ENCODE measurements at places on chromosomes 16 and 17.

- DNase-seq = no peak
Measured at GRCh38 chr16:7351610-7352510, 19.2 kb downstream of the RBFOX1 start.

DNA sequence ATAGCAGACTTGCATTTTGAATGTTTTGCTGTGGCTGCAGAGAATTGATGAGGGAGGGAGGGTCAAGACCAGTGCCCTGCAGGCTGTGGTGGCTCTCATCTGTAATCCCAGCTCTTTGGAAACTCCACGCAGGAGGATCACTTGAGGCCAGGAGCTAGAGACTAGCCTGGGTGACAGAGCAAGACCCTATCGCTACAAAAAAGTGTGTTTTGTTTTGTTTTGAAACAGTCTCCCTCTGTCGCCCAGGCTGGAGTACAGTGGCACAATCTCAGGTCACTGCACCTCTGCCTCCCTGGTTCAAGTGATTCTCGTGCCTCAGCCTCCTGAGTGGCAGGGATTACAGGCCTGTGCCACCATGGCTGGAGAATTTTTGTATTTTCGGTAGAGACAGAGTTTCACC, 1.9 kb upstream of the UBE2G1 start:
- DNase-seq = no peak

GRCh38 chr16:50393858-50394802, 25.3 kb upstream of the BRD7 start:
- DNase-seq = no peak

GRCh38 chr17:42276609-42277341, 584 bp upstream of the STAT5B start:
- DNase-seq = peak; percentile 20

DNA sequence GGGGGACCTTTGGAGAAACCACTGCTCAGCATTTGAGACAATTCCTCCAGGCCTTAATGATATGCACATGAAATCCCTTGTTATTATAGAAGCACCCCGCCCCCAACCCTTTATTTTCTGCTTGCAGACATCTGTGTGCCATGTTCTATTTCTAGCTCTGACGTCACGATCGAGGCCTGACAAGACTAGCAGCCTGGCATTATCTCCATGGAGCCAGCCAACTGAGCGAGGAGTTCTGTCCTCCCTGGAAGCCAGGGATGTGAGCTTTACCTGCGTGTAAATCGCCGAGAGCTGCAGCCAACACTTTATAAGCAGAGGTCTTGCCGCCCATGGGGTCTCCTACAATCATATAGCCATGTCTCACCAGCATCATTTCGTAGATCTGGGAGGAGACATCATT, 116.9 kb downstream of the DNAH3 start:
- no peak for DNase-seq

DNA sequence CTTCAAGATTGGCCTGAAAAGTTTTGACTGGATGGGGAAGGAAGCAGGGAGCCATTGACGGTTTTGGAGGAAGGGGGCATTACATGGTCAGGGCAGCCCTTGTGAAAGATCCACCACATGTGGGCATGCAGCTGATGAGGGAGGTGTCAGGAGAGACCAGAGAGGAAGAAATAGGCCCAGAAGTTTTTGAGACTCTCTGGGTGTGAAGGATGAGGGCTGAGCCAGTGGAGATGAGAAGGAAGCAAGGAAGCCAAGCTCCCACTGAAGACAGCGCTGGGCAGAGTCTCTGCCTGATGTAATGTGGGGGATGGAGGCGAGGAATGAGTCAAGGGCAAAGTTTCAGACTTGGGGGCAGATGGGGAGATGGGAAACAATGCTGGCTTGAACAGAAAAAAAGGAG, 530 bp downstream of the CCL17 start:
- no peak for DNase-seq

GRCh38 chr16:454397-454940, 29.0 kb downstream of the RAB11FIP3 start:
- no peak for DNase-seq

- DNase-seq = peak; percentile 77
Measured at GRCh38 chr17:28854457-28855335, at the start of gene ERAL1. TSS of gene ERAL1 (plus strand) at chr17:28855016. CDS start at chr17:28855035, 19 bp downstream.

- DNase-seq = no peak
Measured at GRCh38 chr16:3864562-3864961, 16.0 kb downstream of the CREBBP start.

- peak; percentile 6 for DNase-seq
Measured at GRCh38 chr16:81626181-81626674, 152.9 kb upstream of the PLCG2 start.

DNA sequence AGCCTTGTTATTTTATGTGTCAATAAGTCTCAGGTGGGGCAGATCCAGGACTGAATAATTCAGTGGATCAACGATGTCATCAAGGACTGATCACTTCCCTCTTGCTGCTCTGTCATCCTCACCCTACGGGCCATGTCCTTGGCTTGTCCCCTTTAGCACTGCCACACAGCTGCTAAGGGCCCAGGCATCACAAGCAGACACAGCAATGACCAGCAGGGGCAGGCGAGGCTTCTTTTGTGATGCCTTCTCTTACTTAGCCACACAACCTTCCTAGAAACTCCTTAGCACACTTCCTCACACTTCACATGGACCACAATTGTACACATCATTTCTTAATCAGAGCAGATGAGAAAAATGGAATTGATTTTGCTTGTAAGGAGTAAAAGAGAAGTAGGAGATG, 356.3 kb upstream of the SOX9 start:
- no peak for DNase-seq

DNA sequence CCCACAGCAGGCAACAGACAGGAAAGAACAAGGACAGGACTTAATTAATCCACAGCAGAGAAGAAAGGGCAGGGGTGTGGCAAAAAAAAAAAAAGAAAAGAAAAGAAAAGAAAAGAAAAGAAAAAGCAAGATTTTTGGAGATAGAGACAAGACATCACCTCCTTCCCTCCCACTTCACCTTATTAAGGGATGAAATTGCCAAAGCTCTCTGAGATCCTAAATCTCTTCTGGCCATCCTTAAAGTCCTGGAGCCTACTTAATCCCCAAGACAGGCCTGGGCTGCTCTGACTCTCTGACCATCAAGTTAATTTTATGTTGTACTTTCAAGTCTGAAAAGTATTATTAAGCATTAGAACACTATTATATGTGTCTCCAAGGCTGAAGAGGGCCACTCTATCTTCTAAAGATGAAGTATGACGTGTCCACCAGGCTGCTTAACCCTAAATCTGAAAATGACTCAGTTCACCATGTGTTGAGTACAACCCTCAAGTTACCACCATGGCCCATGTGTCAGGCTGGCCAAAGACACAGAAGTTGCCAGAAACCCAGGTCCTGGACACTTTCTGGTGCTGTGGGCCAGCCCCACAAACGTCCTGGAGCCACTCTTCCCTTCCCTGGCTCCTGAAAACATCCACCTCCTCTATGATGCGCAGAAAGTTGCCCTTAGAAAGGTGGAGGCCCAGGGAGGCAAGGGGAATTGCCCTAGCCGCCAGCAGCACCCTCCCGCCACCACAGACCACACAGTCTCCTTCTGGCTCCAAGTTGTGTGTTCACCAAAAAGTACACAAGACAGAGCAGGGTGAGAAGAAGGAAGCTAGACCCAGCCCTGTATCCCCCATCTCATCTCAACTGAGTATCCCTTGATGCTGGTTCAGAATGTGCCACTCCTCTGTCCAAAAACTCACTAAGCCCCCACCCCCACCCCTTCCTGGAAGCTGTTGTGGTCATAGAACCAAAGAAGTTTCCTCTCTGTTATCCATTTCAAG, 2.7 kb downstream of the SOCS1 start:
- DNase-seq = peak; percentile 42

DNA sequence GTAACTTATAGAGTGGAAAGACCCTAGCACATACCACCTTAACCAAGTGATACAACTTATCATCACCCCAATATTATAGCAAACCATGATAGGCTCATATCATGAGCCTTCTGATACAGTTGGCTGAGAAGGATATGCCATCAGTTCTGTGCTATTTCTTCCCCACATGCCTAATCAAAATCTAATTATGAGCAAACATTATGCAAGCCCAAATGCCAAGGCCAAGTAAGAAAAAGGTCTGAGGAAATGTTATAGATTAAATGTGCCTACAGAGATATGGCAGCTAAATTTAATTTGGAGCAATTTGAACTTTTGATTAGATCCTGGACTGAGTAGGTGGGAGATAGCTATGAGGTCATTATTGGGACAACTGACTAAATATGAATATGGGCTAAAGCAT, 225.9 kb upstream of the PMFBP1 start:
- DNase-seq = no peak

DNA sequence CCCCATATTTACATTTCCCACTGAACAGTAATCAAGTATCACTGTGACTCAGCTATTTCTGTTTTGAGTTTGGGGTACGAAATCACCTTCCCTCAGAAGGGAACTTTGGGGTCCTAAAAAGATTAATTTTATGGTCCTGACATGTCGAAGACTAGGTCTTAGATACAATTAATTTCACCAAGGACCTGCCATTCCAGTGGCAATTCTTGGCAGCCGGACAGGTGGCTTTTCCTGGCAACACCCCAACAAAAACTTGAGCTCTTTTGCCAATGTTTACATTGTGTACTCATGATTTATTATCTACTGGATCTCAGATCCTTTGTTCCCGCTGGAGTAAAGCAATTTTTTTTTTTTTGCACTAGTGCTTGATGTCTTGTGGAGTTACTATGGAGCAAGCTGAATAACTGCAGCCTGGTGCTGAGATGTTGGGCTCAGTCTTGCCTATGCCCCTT, 14.4 kb downstream of the SLFN5 start:
- DNase-seq = no peak

GRCh38 chr16:89495121-89495520, 4.8 kb upstream of the ANKRD11 start:
- DNase-seq = no peak

- no peak for DNase-seq
Measured at GRCh38 chr16:56637814-56638750, at the start of gene MT1A. TSS of gene MT1A (plus strand) at chr16:56638666. CDS start at chr16:56638739, 73 bp downstream.

GRCh38 chr16:49332589-49333258, 40.9 kb upstream of the C16orf78 start:
- no peak for DNase-seq

GRCh38 chr17:66276328-66276937, 26.0 kb upstream of the PRKCA start:
- DNase-seq = no peak

DNA sequence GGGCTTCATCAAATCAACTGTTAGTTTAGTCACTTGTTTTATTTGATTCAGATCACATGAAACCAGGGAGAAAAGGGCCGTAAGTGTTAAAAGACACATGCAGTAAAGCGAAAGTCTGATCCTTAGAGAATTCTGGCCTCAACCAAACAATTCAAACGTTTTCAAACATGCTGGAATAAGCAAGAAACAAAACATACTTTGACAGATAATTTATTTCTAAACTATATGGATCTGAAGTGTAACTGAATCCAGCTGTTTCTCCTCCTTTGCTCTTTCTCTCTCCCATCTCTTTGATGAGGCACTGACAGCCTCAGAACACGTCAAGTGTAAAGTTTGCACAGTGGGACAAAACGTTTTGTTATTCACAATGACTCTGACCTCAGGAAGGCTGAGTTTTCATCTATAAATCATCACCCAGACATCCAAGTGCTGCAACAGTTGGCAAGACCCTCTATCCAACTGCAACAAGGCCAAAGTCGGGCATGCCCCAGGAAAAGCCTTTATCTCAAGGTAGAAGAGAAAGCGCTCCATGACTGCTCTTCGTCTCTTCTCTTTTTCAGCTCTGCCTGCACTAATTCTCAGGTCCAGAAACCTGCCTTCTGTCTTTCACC, 267.1 kb upstream of the MYOCD start:
- DNase-seq = no peak

- no peak for DNase-seq
Measured at GRCh38 chr16:7438601-7439000, 106.0 kb downstream of the RBFOX1 start.

DNA sequence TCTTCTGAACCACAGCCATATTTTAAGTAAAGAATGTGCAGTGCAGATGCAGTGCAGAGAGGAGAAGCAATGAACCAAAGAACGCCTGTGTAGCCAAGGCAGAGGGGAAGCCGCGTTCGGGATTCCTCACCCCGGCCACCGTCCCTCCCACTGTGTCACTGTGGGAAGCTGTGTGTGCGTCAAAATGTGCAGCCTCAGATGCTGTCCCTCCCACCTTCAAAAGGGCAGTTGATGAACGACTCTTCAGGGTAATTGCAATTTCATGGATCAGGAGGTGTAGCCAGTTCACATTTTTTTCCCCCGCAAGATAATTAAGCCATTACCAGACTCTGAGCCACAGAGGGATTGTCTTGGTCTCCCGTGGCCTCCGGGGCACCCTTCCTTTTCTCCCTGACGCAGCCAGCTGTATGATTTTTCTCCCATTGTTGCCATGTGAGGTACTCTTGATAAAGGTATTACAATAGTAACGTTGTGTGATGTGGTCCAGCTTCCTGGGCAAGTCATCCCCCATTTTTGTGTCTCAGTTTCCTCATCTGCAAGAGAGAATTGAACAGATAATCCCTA, 190.0 kb downstream of the FOXL1 start:
- DNase-seq = no peak

DNA sequence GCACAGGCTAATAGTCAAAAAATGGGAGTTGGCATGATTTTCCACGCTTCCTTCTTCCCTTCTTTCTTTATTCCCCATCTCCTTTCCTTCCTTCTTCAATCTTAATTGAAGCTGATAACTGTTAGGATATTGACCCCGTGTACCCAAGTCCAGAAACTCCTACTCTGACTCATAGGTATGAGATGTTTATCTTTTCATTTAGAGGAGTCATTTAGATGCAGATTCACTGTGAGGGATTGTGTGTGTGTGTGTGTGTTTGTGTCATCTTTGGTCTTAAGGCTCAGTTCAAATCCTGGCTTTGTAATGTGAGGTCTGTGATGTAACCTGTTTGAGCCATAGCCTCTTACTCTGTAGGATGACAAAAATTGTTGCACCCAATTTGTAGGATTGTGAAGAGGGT, 332.0 kb upstream of the MAF start:
- no peak for DNase-seq

DNA sequence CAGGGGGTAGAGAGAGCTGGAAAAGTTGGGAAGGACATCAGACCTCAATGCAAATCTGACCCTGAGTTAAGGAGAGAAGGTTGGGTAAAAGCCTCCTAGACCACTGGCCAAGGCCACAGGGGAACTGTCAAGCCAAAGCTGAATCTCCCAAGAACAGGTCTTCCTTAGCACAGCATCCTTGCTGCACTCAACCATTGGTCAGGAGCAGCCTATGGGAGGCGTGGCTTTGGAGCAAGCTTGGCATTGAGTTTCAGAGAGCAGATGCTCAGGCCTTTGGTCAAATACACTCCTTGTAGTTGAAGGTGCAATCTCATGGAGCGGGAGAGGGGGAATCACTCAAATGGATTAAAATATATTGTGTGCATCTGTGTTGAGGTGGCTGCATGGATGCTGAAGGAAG, 21.8 kb downstream of the SOX9 start:
- DNase-seq = no peak
